Upper lobe of right lung (tissue), 1 donor: ENCODE measurements at places on chromosomes 16 and 17. TPM values are rescaled to one million over a fixed set of nuclear protein-coding genes. Genes with fewer than 3 reads are reported as not detected.

TIMP2 gene
- total RNA-seq: 318 TPM

FOXJ1 gene
- 2.9 TPM for total RNA-seq

PITPNC1 gene
- 25.4 TPM for total RNA-seq

RUSF1 gene
- 62.8 TPM for total RNA-seq

RPTOR gene
- total RNA-seq: 35.4 TPM

HEATR9 gene
- 0.17 TPM for total RNA-seq

DNA sequence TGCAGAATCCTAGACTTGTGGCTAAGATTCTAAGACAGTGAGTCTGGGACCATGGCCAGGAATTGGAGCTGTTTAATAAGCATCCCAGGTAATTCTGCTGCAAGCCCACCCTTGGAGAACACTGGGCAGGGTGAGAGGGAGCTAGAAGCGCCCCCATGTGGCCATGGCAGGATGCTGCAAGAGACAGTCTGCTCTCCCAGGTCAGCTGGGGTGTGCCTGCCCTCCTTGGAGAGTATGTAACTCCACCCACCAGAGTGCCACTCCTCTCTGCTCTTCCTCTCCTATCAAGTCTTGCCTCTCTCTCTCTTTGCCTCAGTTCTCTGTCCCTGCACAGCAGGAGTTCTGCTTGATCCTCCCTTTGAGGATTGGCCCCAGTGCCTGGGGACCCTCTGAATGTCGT lies 14.9 kb downstream of the RCVRN start:
- H3K4me1 ChIP-seq: no peaks in the 10 kb centered on the region
- DNase-seq: no peak
- no peaks in the 10 kb centered on the region for H3K36me3 ChIP-seq
- H3K27me3 ChIP-seq: no peaks in the 10 kb centered on the region

DNA sequence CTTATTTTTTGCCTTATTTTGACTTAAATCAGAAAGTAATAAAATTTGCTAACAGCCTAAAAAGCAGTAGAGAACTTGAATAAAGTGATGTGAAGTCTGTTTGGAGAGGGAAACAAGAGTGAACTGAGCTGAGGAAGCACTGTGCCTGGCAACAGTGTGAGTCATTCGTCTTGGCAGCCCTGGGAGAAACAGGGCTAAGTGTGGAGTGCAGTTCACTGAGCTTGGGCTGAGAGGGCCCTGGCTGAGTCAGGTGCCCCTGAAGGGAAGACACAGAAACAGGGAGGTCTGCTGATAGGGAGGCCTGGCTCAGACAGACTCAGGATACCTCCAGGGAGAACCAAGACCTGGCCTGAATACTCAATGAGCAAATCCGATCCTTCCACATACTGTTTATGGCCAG lies 132.1 kb downstream of the HS3ST4 start:
- no peak overlapping the region for H3K27ac ChIP-seq
- H3K36me3 ChIP-seq: no peaks in the 10 kb centered on the region
- peak; percentile 63 for DNase-seq
- no peak overlapping the region for H3K4me3 ChIP-seq

DNA sequence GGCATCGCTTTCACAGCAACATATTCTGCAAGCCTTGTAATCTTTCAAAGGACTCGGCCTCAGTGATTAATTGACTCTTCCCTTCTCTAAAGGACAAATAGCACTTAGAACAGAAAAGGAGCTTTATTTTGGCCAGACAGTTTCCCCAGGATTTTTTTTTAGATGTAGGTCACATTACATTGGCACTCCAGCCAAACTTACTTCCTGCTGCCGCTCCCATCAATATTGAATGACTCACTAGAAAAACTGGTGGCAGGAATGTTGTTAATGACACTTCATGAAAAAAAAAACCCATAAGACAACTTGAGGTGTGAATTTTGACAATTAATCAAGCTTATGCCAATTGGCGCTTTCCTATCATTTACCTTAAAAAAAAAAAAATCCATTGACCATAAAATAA lies 432.6 kb downstream of the TOX3 start:
- no peak for DNase-seq
- no peaks in the 10 kb centered on the region for H3K4me1 ChIP-seq
- no peak overlapping the region for H3K27ac ChIP-seq
- no peaks in the 10 kb centered on the region for H3K27me3 ChIP-seq
- no peak overlapping the region for H3K4me3 ChIP-seq

DNA sequence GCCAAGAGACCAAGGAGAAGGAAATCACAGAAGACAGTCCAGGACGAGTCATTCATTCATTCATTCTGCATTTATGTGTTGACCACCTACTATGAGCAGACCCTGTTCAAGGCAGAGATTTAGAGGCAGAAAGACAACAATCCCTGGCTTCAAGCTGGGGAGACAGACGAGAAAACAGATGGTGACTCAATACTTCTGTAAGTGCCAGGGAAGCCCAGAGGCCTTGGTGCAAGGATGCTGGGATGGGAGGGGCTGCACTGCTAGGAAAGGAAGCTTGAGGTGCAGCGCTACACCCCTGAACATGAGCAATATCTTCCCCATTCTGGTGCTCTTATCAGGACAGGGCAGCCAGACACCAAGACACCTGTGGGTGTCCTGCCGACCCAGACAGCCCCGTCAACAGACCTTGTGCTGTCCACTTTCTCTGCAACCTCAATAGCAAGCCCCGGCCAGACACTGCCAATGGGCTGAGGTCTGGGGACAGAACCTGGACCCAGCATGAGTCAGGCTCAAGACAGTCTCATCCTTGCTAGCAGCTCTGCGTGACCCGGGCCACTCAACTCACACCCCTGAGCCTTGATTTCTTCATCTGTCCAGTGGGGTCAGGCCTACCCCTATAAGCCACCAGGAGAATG lies 163.5 kb downstream of the COPRS start:
- no peaks in the 10 kb centered on the region for H3K27me3 ChIP-seq
- H3K27ac ChIP-seq: no peak overlapping the region
- H3K4me3 ChIP-seq: no peak overlapping the region
- H3K36me3 ChIP-seq: no peaks in the 10 kb centered on the region
- H3K4me1 ChIP-seq: peaks cover 9% of the 10 kb centered on the region

GRCh38 chr16:73213732-73214455 lies 166.0 kb upstream of the ZFHX3 start:
- no peaks in the 10 kb centered on the region for H3K36me3 ChIP-seq
- no peak overlapping the region for H3K4me3 ChIP-seq
- DNase-seq: no peak
- no peaks in the 10 kb centered on the region for H3K4me1 ChIP-seq
- H3K27me3 ChIP-seq: no peaks in the 10 kb centered on the region
- H3K27ac ChIP-seq: no peak overlapping the region

DNA sequence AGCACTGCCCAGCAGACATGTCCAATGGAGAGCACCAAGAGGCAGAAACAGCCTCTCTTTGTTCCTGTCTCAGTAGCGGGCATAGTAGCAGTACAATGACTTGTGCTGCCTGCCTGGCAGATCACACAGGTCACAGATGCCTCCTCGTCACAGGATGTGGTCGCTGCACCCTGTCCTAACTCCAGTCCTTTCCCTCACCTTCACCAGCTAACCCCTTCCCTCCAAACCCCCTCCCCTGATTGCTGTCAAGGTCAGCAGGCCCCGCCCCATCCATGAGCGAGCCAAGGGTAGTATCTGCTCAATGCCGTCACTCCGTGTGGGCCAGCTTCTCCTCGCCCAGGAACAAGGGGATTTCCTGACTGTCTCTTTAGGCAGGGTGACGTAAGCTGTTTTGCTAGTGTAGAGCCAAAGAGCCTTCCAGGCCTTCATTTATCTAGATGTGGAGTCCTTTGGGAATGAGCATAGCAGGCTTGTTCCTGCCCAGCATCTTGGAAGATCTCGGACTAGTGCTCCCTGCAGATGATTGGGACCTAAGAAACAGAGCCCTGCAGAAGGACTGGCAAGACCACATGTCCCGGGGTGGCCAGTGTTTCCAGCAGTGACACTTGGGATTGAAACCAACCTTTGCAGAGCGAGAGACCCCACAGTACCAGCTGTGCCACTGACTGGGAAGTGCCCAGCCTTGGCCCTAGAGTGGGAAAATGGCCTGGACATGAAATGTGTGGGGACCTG lies 75.9 kb upstream of the TNRC6C start:
- H3K4me3 ChIP-seq: no peak overlapping the region
- no peaks in the 10 kb centered on the region for H3K27me3 ChIP-seq
- H3K27ac ChIP-seq: peak overlapping the region; percentile 7
- peaks cover 30% of the 10 kb centered on the region for H3K4me1 ChIP-seq
- no peak for DNase-seq

DNA sequence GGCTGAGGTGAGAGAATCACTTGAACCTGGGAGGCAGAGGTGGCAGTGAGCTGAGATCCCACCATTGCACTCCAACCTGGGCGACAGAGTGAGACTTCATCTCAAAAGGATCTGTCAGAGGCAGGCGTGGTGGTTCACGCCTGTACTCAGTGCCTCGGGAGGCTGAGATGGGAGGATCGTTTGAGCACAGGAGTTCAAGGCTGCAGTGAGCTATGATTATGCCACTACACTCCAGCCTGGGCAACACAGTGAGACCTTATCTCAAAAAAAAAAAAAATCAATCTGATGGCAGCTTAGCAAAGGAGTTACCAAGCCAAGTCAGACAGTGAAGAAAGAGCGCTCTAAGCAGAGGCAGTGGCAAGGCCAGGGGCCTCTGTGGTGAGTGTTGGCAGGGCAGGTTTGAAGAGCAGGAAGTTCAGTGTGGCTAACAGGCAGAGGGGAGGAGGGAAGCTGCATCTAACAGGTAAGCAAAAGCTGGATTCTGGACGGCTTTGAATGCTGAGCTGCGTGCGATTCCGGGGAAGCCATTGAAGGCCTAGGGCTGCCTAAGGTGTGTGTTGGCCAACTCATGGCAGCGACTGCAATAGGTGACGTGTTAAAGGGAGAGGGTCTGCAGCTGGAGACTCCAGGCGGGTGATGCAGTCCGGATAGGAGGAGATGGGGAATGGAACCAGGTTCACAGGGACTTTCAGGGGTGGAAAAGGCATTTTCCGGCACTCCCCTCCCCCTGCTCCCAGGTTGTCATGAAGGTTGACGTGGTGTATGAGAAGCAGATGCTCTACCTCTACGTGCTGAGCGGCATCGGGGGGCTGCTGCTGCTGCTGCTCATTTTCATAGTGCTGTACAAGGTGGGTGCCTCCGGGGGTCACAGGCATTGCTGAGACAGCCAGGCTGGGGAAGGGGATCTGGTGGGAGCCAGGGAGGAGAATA lies 7.0 kb downstream of the ZNF768 start:
- H3K27ac ChIP-seq: no peak overlapping the region
- no peak for DNase-seq
- no peaks in the 10 kb centered on the region for H3K4me1 ChIP-seq
- H3K36me3 ChIP-seq: peaks cover 12% of the 10 kb centered on the region
- H3K27me3 ChIP-seq: no peaks in the 10 kb centered on the region
- H3K4me3 ChIP-seq: no peak overlapping the region

GRCh38 chr16:48385253-48386150 lies at the start of gene SIAH1:
Gene SIAH1 (minus strand): TSS chr16:48385413. CDS start chr16:48362428, 22,985 bp downstream.
- H3K36me3 ChIP-seq: no peaks in the 10 kb centered on the region
- no peaks in the 10 kb centered on the region for H3K27me3 ChIP-seq
- DNase-seq: peak; percentile 92
- peaks cover 38% of the 10 kb centered on the region for H3K4me1 ChIP-seq

GRCh38 chr16:2171601-2172178 lies 16.1 kb downstream of the TRAF7 start:
- no peaks in the 10 kb centered on the region for H3K27me3 ChIP-seq
- DNase-seq: no peak
- H3K27ac ChIP-seq: no peak overlapping the region

DNA sequence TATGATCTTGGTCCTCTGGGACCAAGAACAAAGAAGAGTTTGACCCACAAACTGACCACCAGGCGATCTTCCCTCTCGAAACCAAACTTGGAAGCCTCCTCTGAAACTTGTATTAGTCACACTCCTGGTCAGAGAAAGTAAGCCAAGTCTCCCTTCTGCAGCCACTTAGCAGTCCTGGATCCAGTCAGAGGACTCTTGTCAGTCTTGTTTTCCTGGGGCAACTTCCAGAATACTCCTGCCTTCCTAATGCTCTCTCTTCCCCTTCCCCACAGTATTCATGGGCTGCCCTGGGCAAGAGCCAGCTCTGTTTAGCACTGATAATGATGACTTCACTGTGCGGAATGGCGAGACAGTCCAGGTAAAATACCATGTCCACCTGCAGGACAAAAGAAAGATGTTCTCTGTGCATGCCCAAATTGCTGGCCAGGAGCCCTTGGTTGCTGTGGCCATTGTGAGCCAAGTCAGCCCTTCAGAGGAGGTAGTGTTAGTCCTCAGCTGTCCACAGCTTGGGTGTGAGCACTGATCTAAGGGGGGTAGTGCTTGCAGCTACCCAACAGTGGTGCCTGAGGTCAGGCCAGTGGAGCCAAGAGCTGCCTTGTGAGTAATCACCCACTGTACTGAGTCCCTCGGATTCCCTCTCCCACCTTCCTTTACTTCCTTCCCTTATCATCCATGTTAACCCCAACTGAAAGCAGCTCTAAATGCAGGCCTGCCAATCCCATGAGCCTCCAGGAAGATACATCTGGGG lies 31.2 kb downstream of the CDH3 start:
- no peaks in the 10 kb centered on the region for H3K27me3 ChIP-seq
- DNase-seq: no peak
- H3K4me3 ChIP-seq: no peak overlapping the region
- no peak overlapping the region for H3K27ac ChIP-seq

- peaks cover 41% of the 10 kb centered on the region for H3K36me3 ChIP-seq
- peak overlapping the region; percentile 95 for H3K27ac ChIP-seq
- H3K4me3 ChIP-seq: peak overlapping the region; percentile 80
- H3K4me1 ChIP-seq: no peaks in the 10 kb centered on the region
- no peaks in the 10 kb centered on the region for H3K27me3 ChIP-seq
Observed at GRCh38 chr16:57245472-57246113, 534 bp downstream of the ARL2BP start.

DNA sequence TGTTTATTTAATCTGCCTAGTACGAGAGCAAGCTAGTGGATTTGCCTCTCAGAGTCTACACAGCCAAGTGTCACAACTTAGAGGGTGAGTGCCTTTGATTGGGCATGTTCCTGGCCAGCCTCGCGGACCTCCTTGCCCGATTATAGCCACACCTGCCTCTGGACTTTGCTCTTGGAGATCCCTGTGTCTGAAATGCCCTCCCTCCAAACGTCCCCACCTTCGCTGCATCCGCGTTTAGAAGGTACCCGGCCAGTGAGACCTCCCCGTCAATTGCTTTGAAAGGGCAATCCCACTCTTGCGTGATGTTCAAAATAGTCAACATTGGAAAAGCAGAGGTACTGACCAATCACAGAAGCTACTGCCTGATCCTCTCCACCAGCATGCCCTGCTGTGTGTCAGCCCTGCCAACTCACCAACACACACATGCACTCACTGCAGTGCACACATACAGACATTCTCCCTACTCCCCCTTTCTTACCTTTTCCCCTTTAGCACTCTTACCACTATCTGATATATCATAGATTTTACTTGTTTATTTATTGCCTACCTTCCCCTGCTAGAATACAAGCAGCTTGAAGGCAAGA lies 6.5 kb upstream of the SDK2 start:
- H3K36me3 ChIP-seq: no peaks in the 10 kb centered on the region
- H3K27ac ChIP-seq: no peak overlapping the region
- H3K4me3 ChIP-seq: no peak overlapping the region
- H3K4me1 ChIP-seq: no peaks in the 10 kb centered on the region
